ENCODE measurements at places on chromosomes 1 and 21. TPM values are rescaled to one million over a fixed set of nuclear protein-coding genes. Genes with fewer than 3 reads are reported as not detected.

DNA sequence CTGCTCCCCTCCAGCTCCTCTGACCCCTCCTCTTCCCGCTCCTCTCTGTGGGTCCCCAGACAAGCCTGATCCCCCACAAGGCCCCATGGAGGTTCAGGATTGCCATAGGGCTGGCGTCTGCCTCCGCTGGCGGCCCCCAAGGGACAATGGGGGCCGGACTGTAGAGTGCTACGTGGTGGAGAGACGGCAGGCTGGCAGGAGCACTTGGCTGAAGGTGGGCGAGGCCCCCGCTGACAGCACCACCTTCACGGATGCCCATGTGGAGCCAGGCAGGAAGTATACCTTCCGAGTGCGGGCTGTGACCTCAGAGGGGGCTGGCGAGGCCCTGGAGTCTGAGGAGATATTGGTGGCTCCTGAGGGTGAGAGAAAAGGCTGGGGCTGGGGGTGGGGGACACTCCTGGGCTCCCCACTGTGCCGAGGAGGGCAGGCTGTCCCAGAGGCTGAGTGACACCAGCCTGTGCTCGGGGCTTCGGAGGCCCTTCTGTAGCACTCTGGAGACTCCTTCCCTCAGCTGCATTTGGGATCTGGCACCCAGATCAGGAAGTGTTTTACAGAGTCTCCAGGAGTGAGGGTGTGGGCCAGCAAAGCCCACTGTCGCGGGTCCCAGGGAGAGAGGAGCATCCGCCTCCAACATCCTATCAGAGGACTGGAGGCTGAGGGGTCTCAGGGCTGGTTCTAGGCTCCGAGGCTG, 25.9 kb downstream of the IGFN1 start:
- H3K4me1 ChIP-seq: no peaks in the 10 kb centered on the region
- no peak overlapping the region for H3K4me3 ChIP-seq
- no peak for DNase-seq
- H3K27me3 ChIP-seq: peaks cover 5% of the 10 kb centered on the region
- H3K36me3 ChIP-seq: no peaks in the 10 kb centered on the region

DNA sequence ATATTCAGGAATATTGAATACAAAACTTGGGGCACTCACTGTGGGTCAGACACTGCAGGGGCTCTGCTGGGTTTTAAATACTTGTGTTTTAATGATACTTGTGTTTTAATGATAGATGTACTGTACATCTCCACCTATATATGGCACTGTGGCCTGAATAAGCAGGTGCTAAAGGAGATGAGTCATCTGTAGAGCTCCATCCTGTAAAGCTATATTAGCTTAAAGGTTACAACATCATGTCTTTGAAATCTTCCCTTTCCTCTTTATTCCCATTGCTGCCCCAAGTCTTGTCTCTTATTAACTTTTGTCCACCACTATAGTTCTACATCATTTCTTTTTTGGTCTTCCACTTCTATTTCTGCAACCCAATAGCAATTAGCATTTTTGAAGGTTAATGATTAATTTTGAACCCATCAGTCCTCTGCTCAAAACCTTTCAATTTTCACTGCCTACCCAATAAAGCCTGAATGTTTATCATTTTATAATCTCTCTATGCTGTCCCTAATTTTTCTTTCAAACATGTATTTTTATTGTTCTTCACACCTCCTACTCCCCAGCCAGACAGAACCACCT, 113.3 kb upstream of the PTGFR start:
- no peak for DNase-seq
- no peaks in the 10 kb centered on the region for H3K4me1 ChIP-seq
- no peaks in the 10 kb centered on the region for H3K36me3 ChIP-seq
- no peak overlapping the region for H3K27ac ChIP-seq

- H3K27ac ChIP-seq: no peak within 1 kb of the TSS
- DNase-seq: peak; percentile 35
- peaks cover 7% of the 10 kb centered on the region for H3K27me3 ChIP-seq
- H3K36me3 ChIP-seq: no peaks in the 10 kb centered on the region
- H3K4me1 ChIP-seq: peaks cover 5% of the 10 kb centered on the region
These were observed at the start of gene SELENBP1 for GRCh38 chr1:151372058-151372934. Gene SELENBP1 (minus strand): TSS chr1:151372705. CDS start chr1:151372641, 64 bp downstream.

GRCh38 chr1:220708936-220709801, 19.0 kb downstream of the C1orf115 start:
- no peak for DNase-seq
- no peak overlapping the region for H3K27ac ChIP-seq
- H3K36me3 ChIP-seq: peaks cover 5% of the 10 kb centered on the region
- H3K27me3 ChIP-seq: no peaks in the 10 kb centered on the region
- H3K4me3 ChIP-seq: no peak overlapping the region

GRCh38 chr1:95221306-95221705, 12.7 kb upstream of the RWDD3 start:
- H3K27ac ChIP-seq: no peak overlapping the region
- no peak overlapping the region for H3K4me3 ChIP-seq
- peaks cover 2% of the 10 kb centered on the region for H3K27me3 ChIP-seq

Gene SLC45A3
- 3.7 TPM for total RNA-seq

Gene C4BPA
- total RNA-seq: not detected

Gene KRTAP8-1
- total RNA-seq: not detected
